ENCODE measurements at places on chromosomes 12 and 14.

GRCh38 chr12:2160043-2160442 lies 107.3 kb downstream of the CACNA1C start:
- DNase-seq = no peak

- no peak for DNase-seq
Measured at GRCh38 chr12:68768431-68768939, 22.5 kb downstream of the SLC35E3 start.

GRCh38 chr12:59115995-59116394 lies 195.7 kb upstream of the LRIG3 start:
- DNase-seq = no peak

DNA sequence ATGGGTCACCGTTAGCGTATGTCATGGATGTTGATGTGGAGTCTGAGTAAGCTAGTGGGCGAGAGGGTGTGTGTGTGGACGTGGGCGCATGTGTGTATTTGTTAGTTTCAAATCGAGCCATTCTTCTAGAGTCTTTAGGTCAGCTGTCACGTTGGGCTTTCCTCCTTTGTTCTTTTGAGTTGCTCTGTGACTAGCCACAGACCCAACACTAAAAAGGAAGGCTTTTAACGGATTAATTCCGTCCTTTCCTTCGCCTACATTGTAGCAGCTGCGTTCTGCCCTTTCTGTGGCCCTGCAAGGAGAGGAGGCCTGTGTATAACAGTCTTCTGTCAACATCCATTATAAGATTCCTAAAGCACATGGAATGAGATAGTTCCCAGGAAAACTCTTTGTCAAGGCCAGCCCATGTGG lies 117.2 kb upstream of the DNM1L start:
- DNase-seq = no peak

GRCh38 chr14:53964249-53964648 lies 7.6 kb upstream of the BMP4 start:
- DNase-seq = no peak

DNA sequence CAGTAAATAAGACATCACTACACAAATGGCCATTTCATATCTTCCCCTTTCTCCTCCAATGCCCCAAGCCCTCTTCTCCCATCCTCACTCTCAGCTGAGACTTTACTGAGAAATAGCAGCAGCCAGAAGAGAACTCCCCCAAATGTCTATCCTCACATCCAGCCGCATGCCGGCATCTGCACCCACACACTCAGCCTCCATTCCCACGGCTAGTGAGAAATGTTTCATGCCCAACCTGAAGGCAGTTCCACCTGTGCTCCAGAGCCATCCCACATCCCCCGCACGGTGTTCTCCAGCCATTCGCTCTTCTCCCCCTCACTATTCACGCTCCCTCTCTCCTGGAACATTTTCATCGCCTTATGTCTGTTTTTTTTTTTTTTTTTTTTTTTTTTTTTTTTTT lies 208.7 kb upstream of the DIO3 start:
- DNase-seq = no peak

DNA sequence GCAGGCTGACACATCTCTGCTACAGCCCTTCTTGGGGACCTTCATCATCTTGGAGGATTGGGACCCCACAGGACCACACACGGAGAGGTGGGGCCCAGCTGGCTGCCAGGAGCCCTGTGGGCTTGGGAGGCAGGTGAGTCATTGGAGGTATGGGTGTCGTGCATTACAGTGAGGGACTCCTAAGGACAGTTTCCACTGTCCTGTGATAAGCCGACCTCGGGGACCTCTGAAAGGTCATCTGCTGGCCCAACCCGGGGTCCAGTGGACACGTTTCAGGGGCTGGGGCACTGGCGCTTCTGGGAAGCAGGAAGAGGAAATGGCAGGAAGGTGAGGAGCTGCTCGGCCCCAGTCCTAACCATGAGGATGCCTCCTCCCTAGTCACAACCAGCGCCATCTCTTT lies 238.0 kb downstream of the BCL11B start:
- no peak for DNase-seq

- no peak for DNase-seq
Measured at GRCh38 chr14:71451501-71451900, 480.7 kb upstream of the RGS6 start.

GRCh38 chr14:102323102-102323501 lies 3.6 kb downstream of the ZNF839 start:
- DNase-seq = no peak

DNA sequence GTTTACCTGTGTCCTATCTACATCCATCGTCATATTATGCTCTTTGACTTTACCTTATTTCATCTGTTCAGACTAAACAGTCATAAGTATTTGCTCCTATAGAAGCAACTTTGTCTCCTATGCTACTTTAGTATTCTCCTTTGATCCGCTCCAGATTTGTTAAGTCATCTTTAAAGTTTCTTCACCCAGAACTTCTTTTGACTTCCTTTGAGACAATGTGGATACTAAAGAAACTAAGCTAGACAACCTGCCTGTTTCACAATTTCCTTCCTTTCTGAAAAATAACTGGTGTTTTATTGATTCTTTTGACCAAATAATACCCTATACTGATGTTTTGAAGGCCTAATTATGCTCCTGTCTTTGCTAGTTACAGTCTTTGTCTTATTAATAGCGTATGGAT lies 30.0 kb upstream of the LRRK2 start:
- DNase-seq = no peak

- no peak for DNase-seq
Measured at GRCh38 chr12:10381928-10382628, 7.8 kb downstream of the KLRK1 start.

GRCh38 chr12:29707846-29708245 lies 75.9 kb downstream of the TMTC1 start:
- DNase-seq = no peak

DNA sequence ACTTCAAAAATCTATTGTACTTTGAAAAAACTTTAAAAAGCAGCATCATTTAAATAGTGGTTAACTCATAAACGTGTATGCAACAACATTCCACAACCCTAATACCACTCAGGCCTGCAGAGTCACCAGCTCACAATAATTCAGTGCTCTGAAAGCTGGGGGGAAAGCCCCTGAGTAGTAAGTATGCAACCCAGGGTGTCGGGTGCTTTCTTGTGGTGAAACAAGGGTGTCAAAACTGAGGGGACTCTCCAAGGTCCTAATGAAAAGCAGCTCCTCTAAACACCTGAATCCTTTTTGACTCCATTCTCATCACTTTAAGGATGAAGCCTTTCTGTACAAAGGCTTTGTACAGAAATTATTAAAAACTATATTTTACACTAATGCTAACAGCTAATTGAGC lies 33.7 kb downstream of the FGFR1OP2 start:
- no peak for DNase-seq

- no peak for DNase-seq
Measured at GRCh38 chr12:105538880-105539279, 208.4 kb downstream of the C12orf75 start.

DNA sequence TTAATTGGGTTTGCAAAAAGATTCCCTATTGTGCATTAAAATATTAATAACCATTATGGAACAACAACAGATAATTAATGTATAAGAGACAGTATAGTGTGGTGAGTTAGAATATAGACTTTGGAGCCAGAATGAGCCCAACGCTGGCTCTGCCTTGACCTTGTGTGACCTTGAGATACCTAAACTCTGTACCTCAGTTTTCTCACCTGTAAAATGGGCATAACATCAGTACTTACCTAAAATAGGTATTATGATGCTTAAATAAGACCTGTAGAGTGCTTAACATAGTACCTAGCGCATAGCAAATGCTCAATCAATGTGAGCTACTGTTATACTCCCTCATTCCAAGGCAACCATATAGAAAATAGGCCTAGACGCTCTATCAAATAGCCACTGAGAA lies 90.9 kb upstream of the TTC7B start:
- no peak for DNase-seq

DNA sequence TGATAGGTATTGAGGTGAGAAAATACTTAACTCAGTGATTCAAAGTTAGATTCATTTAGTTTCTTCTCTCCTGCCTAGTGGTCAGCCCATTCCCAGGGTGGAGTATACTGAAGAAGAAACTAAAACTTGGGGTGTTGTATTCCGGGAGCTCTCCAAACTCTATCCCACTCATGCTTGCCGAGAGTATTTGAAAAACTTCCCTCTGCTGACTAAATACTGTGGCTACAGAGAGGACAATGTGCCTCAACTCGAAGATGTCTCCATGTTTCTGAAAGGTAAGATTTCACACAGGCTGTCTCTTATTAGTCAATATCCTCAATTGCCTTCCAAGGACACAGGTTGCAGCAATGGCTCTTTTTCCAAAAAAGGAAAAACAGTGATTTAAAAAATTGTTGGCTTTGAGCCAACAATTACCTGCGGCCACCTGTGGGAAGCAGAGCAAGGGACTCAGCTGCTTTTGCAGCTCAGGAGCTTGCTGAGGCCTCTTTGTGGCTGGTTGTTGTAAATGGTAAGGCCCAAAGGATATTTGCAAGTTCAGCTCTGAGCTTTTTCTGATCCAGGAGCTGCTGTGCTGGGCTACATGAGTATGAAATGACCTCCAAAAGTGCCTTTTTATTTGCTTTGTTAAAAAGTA lies 33.9 kb downstream of the TPH2 start:
- no peak for DNase-seq

- DNase-seq = no peak
Measured at GRCh38 chr14:53692451-53692850, 264.2 kb downstream of the BMP4 start.

DNA sequence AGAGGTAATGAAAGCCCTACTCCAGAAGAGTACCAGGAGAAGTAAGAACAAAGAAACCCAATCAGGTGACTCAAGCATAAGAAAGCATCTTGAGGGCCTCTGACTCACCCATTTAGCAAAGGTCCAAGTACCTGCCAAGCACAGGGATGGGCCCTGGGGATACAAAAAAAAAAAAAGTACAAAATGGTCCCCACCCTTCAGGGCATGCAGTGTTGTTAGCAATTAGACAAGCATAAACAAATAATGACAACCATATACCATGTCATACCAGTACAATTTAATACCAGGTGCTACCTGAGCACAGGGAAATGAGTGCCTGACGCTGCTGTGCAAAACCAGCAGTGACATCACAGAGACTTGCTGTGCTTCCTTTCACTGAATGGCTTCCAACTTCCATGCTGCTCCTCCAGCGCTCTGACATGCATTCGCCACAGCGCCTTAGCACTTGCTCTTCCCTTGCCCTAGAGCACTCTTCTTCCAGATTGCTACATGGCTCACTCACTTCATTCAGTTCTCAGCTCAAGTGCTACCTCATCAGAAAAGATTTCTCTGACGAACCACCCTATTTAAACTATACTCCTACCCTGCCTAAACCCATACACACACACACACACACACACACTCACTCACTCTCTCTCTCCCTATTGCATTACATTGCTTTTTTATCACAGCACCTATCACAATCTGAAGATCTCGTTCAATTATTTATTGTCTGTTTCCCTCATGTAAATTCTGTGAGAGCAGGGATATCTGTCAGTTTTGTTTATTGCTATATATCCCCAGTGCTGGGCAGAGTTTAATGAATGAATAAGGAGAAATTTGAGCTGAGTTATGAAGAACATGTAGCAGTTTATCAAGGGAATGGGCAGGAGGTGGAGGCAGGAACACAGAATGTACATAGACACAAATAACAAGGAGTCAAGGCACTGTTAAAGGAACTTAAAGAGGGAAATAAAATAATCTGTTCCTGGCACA lies 12.9 kb upstream of the EPS8 start:
- DNase-seq = no peak

- no peak for DNase-seq
Measured at GRCh38 chr12:12726555-12727093, 9.5 kb downstream of the CDKN1B start.

DNA sequence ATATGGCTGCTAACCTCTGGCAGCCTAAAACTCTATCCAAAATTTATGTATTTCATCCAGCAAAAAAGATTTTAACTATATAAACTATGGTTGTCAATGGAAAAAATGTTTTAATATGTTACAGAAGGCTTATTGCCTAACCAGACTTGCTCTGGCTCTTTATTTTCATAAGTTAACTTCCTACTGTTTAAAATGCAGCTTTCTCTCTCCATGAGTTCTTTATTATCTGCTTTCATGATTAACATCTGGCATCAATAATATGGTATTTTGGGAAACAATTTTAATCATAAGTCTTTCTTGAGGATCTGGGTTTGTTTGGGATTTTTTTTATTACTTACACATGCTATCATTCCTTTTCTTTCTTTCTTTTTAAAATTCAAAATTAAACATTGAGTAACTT lies 20.5 kb downstream of the KERA start:
- DNase-seq = no peak

DNA sequence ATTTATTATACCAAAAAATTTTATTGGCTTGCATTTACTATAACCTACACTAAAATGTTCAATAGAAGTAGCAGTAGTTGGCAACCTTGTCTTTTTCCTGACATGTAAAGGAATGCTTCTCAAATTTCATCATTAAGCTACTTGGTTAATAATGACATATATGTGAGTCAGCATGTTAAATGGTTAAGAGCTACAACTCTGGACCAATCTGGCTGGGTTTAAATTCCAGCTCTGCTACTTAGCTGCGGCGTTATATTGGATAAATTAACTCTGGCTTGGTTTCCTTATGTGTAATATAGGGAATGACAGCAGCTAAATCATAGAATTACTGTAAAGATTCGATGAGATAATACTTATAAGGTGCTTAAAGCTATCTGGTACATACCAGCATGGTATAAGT lies 53.7 kb upstream of the OTOGL start:
- DNase-seq = no peak

DNA sequence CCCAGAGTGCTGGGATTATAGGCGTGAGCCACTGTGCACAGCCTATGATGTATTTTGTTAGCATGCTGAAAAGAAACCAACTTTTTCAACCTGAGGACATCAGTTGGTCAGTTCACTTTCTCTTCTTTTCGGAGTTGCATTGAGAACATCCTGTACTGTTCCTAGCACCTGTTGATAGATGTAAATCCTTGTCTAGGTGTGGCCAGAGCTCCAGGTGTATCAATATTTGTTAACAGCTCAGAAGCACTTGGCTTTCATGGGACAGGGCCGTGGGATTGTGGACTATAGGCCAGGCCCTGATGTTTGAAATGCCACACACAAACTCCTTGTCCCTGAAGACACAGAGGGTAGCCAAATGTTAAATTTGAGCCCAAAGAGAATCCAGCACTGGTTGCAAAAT lies 14.9 kb downstream of the HCAR2 start:
- no peak for DNase-seq

DNA sequence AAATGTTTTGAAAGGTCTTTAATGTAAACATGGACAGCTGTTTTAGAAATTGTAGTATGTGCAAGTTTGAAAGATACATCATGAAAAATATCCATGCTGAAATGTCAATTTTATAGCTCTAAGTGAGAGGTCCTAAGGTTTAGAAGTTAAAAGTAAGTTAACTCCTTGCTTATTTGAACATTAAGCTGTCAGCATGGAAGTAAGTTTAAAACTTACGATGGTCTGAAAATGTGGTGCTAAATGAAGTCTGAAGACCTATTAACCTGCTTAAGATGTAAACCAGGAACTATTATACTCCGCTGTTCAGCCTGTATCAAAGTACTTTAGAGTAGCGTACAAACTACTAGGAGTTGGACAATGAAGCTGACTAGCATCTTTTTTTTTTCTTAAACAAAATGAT lies 1082.4 kb downstream of the TMTC2 start:
- no peak for DNase-seq

GRCh38 chr12:74646831-74647230 lies 109.2 kb downstream of the ATXN7L3B start:
- no peak for DNase-seq

- DNase-seq = no peak
Measured at GRCh38 chr12:25126746-25127145, 68.2 kb downstream of the DNAI7 start.
